ENCODE measurements at places on chromosomes 16 and 17.

- DNase-seq: peak; percentile 15
Measured at GRCh38 chr16:138049-138417, 440 bp downstream of the NPRL3 start.

DNA sequence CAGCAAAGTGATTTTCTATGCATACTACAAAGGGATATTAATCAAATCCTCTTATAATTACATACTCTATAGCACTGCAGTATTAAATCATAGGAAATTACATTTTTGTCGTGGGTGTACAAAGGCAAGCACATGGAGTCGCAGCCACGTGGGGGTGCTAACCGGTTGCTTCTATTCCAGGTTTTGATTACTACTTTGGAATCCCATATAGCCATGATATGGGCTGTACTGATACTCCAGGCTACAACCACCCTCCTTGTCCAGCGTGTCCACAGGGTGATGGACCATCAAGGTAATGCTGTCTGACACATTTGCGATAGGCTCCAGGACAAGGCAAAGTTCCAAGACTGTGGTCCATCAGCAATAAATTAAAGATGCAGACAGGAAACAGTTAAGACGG lies 60.1 kb downstream of the ARSG start:
- peak; percentile 38 for DNase-seq

DNA sequence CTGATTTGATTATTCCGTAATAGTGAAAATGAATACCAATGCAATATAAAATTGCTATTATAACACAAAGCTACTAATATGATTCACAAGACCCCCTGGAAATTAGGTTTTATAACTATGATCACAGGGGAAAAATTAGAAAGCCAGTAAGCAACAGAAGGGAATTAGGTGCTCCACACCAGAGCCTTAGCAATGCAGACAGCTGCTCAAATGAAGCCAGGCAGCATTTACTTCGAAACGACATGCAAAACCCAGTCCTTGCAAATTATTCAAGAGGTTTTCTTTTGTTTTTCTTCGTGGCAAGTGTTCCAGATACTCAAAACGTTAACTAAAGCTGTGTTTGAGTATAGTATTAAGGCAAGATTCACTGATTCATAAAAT lies 47.9 kb downstream of the TOX3 start:
- DNase-seq: no peak

DNA sequence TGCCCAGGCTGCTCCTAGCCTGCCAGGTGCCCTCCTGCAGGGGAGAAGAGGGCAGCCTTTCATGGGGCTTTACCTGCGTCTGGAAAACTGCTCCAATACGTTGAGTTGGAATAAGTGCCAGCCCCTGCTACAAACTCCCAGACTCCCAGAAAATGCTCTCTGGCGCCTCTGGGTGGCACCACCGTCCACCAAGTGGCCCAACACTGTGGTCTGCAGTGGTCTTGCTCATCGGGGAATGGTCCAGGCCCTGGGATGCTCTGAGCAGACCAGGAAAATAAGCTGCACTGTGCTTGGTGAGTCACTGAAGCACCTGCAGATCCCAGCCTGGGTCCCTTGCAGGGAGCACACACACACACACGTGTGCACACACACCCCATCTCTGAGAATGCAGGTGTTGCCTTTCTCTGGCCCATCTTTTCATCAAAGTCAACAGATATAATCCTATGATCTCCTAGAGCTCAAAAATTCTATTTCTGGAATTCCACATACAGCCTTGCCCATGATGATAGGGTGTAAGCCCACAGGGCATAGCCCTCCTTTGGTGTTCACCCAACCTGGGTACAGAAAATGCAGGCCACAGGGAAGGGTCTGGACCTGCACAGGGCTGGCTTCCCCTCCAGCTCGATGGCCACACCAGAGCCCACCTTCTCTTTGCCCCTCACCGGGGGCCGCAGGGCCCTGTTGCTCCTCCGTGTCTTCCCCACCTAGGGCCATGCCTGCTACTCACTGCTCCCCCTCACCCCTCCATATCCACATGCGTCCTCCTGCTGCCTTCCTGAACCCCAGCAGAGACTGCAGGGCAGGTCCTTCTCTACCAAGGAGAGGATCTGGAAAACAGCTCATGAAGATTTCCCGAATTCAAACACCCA lies 20.5 kb downstream of the CDIP1 start:
- DNase-seq: no peak

Data from fibroblast of skin of right biceps (primary cell).